Stimulated activated CD4-positive, alpha-beta T cell treated with anti-CD3 and anti-CD28 coated beads, Interleukin-1b, Interleukin-23, amount 100 ng/mL, for 24 hours (primary cell): ENCODE measurements at places on chromosomes 2 and 18.

DNA sequence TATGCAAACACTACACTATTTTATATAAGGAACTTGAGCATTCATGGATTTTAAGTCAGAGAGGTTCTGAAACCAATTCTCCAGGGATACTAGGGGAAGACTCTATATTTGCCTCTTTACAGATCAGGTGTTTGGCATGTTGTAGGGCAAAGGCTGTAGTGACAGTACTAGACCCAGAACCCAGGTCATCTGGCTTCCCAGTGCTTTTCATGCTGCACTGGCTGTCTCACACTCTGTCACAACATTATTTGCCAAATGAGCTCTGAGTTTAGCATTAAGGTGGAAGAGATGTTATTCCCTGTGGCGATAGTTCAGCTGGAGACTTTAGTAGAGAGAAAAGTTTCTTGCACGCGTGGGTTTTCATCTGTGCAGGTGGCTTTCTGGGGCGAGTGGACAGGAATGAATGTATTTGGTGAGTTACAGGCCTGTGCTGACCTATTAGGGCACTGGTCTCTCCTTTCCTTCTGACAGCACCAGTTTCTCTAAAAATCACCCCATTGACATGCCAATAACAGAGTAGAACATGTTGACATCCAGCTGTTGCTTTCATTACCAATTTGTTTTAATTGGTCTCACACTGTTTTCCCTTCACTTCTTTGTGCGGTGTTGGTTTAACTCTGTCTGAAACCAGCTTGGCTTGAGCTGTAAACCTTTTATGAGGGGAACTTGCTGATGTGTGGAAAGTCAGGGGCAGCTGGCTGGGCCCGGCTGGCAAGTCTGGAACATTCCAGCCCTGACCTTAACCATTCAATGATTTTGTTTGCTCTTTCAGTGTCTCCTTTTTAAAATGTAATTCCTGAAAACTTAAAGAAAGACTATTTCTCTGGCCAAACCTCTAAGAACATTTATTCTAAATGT lies 643.0 kb upstream of the FAM98A start:
- no peak for DNase-seq

DNA sequence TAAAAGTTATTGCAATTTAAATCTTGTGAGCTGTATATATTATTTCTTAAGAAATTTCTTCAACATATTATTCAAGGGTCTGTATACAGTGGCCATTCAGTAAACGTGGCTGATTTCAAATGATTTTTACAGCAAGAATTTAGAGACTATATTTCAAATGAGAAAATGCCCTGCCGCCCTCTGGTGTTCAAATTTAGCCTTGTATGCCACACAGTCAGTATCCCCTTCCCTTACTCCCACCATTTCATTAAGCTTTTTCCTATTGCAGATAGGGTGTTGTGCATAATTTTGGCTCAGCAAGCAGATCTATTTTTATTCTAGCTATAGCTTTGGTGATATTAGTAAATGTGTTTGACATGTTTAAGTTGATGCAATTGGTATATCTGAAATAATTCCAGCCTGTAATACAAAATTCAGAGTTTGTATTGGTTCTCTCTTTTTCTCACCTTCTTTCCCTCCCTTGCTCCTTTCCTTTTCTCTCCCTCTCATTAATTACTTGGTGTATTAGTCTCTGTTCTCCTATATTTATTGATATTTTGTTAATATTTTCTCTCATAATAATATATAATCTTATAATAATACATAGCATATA lies 22.8 kb upstream of the SCN7A start:
- DNase-seq, result no peak

- DNase-seq, result no peak
These were observed 91.9 kb downstream of the RTP5 start for GRCh38 chr2:241961454-241961853.

GRCh38 chr2:191255271-191255670 lies 10.1 kb downstream of the MYO1B start:
- DNase-seq, result no peak

DNA sequence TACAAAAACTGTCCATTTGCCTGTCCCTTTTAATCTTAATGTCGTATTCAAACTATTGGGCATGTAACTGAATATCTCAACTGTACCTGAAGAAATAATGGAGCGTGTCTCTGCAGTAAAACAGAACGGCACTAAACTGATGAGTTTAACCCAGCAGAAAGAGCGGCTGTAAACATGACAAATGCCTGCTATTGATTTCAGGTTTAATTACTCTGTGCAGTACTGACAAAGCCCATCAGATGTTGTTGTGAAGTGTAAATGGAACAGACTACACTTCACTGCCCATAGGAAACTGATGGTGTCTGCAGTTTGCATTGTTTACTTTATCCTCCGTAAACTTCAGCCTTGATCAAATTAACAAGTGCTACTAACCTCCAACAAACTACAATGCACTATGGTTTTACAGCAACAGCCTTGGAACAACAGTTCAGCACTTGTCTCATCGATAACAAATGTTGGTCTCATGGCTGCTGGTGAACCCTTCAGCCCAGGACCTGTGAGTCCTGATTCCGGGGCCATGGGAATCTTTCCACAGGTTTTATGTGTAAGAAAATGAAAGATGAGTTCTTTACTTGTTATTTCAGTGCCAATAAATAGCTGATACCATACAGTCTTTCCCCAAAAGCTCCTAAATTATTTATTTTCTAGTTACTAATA lies 316.5 kb downstream of the CCDC178 start:
- no peak for DNase-seq

- no peak for DNase-seq
These were observed 273.6 kb downstream of the ASXL3 start for GRCh38 chr18:33851546-33852078.

GRCh38 chr18:57128220-57128932 lies 18.5 kb upstream of the BOD1L2 start:
- DNase-seq, result no peak

DNA sequence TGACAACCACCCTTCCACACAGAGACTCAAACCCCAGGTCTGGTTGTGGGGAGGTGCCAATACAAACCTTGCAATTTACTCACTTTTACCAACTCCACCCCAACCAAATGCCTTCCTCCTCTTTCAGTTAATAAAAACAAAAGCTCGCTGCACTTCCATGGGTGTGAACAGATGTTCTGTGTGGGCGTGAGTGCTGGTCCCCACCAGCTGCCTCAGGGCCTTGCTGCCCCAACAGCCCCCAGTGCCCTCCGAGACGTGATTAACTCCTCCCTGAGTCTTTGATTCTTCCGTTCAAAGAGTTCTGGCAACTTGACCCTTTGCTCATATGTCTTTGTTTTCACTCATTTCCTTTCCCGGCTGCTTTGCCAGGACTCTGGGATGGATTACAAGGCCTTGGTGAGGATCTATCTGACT lies 258.9 kb upstream of the CXCR4 start:
- DNase-seq, result no peak

GRCh38 chr2:188664951-188665595 lies 309.1 kb upstream of the COL3A1 start:
- DNase-seq, result no peak

GRCh38 chr2:217740178-217740577 lies 262.6 kb downstream of the TNS1 start:
- DNase-seq, result no peak

- DNase-seq, result no peak
These were observed 802 bp upstream of the SAP130 start for GRCh38 chr2:128028668-128029054.

DNA sequence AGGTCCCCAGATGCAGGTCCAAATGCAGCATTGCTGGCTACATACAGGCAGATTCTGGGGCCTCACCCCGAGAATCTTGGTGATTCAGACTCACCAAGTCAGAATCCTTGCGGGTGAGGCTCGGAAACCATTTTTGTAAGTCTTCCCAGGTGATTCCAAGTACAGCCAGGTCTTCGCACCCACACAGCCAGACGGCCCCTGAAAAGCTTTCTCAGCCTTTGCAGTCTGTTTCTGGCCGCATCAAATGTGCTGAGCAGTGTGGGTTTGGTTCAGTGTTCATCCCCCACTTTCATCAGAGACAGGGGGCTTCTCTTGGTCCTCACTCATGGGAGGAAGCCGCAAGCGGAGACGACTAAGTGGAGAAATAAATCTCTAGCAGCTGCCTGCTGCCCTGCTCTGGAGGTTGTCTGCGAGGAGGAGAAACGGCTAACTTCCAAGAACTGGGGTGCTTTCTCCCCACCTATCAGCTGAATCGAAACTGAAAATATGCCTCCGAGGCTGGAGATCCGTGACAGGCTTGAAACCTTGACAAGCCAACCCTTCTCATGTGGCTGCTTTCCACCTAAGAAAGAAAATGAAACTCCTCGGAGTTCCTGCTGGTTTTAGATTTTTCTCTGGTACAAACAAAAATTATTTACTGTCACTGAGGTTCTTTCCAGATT lies 8.9 kb upstream of the TMEM185B start:
- DNase-seq, result peak; percentile 33

DNA sequence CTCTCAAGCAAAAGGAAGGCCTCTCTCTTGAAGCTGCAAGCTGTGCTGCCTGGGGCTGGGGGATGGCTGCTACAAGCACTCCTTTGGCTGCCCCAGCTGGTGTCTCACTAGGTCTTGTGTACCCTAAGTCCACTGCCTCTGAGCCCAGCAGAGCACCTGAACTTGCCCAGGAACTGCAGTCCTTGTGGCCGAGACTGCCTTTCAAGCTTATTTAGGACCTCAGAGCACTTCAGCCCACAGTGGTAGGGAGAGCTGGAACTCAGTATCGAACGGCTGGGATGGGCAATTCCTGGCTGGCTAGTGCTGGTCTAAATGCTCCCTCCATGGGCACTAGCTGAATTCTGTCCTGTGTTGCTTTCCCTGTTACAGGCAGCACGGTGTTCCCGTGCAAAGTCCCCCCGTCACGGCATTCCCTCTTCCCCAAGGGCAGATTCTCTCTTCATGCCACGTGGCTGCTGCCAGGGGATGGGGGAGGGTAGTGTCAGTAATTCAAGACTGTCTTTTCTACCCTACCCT lies 25.9 kb downstream of the STPG4 start:
- DNase-seq, result no peak

DNA sequence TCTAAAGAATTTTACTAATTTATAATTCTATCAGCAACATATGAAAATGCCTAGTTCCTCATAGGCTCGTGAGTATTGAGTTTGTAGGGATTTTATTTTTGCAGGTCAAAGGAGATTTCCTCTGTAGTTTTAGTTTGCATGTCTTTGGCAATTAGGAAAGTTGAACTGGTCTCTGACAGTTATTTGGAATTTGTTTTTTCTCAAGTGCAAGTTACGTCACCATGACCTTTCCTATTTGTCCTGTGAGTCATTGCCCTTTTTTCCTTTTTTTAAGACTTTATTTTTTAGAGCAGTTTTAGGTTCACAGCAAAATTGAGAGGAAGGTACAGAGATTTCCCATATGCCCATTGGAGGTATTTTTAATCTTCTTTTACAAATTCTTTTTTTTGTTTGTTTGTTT lies 29.0 kb downstream of the RAMP1 start:
- no peak for DNase-seq

- no peak for DNase-seq
These were observed 3.8 kb downstream of the C2orf92 start for GRCh38 chr2:97673182-97673914.

DNA sequence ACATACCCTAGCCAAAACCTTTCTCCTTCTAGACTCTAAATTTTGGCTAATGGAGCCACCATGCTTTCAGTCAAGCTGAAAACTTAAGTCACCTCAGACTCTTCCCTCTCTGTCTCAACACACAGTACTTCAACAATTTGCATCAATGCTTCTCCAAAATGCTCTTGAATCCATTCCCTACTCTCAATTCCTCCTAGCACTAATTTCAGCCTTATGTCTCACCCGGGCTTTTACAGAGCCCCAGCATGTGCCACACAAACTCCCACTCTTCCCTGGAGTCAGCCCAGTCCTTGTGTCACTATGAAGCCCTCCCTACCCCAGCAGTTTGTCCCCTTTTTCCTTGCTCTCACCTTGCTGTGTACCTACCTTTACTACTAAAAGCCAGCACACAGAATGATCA lies 38.7 kb downstream of the AAK1 start:
- no peak for DNase-seq

DNA sequence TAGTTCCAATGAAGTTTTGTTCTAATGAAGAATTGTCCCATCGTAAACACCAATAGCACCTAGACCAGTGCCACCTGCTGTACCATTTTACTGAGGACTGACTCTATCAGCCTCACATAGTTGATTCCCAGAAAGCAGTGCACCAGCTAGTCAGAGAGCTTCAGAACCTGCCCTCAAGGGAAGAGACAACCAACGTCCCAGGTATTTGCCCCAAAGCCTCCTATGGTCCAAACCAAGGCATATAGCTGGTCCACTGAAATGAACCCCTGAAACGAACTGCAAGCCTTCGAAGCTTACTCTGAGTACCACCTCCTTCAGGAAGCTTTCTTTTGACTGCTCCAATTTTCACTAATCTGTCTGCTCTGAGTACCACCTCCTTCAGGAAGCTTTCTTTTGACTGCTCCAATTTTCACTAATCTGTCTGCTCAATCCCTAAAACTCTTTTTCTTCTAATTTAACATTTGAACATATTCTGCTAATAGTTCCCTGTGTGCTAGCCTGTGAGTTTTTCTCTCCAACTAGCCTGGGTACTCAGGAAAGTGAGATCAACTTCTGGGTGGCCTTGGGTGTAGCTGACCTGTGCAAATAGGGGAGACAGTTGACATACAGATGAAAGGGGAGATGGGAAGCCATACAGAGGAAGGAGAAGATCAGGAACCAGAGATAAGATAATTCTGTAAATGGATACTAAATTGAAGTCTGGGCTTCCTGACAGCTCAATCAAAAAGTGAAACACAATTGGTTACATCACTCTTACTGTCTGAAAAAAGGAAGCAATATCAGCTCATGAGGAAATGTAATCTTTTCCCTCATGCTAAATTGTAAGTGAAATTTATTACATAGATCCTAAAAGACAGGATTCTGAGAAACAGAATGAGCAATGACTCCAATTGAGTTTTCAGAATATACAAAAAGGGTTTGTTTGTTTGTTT lies 33.5 kb upstream of the EML4 start:
- DNase-seq, result no peak
